Body of pancreas (tissue), 4 donors: ENCODE measurements at places on chromosomes 1 and 21. TPM values are rescaled to one million over a fixed set of nuclear protein-coding genes. Genes with fewer than 3 reads are reported as not detected.

MYOG gene
- not detected for total RNA-seq

DNA sequence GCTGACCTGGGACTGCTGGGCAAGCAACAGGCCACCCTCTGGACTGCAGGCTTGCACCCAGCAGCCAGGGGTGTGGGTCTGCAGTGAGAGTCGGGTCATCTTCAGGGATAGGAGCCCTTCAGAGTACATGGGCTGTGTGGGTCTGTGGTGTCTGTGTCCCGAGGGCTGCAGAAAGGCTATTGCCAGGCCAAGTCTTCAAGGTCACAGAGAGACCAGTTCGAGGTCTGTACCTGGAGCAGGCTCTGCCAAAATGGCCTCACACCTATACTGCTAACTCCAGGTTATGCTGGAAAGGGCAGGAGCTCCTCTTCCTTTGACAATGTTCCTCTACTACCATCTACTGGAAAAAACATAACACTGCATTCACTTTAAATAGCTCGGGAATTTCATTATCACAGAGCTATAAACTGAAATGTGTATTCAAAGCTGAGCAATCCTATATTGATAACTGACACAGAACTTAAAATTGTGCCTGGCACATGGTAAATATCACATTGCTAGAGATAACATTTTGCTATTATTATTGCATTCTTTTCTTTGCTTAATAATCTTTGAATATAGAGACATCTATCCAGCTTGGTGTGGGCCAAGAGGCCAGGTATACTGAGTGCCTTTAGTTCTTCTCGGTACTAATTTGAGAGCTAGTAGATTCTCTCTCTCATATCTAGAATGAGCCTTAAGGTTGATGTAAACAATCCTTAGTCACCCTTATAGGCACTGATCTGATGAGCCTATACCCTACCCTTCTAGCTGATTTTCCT is 6.9 kb upstream of the DNAH14 start:
- no peak overlapping the region for H3K4me3 ChIP-seq
- H3K27me3 ChIP-seq = no peaks in the 10 kb centered on the region
- peaks cover 19% of the 10 kb centered on the region for H3K4me1 ChIP-seq
- H3K27ac ChIP-seq = no peak overlapping the region

DNA sequence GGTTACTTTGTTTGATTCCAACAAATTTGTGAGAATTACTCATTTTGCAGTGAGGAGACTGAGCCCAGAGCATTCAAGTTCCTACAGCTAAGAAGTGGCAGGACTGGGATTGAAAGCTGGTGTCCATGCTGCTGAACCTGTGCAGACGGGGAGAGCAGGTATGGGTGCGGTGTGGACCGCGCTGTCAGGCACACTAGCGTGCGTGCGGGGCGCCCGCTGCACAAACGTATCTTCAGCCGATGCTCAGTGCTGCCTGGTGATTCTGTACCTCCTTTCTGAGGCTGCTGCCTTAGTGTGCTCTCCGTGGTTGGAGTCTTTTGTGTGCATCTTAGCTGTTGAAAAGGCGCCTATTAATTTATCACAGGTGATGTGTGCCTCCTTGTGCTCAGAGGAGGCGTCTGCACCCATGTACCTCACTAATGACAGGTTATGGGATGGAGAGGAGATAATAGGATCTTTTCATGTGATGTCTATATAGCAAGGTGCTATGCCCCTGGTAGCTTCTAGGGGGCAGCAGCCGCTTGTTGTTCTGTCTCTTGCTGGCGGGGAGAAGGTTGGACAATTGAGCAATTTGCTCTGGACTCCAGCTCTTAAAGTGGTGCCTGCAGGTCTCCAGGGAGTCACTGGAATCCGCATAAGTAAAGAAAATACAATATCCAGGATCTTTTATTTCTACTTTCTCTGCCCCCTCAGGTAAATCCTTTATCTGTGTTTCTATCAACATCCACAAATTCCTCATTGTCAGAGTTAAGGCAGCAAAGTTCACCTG is 32.5 kb downstream of the PEX14 start:
- H3K4me1 ChIP-seq = peaks cover 27% of the 10 kb centered on the region
- peak; percentile 76 for DNase-seq
- no peaks in the 10 kb centered on the region for H3K36me3 ChIP-seq
- no peaks in the 10 kb centered on the region for H3K27me3 ChIP-seq
- no peak overlapping the region for H3K27ac ChIP-seq

DNA sequence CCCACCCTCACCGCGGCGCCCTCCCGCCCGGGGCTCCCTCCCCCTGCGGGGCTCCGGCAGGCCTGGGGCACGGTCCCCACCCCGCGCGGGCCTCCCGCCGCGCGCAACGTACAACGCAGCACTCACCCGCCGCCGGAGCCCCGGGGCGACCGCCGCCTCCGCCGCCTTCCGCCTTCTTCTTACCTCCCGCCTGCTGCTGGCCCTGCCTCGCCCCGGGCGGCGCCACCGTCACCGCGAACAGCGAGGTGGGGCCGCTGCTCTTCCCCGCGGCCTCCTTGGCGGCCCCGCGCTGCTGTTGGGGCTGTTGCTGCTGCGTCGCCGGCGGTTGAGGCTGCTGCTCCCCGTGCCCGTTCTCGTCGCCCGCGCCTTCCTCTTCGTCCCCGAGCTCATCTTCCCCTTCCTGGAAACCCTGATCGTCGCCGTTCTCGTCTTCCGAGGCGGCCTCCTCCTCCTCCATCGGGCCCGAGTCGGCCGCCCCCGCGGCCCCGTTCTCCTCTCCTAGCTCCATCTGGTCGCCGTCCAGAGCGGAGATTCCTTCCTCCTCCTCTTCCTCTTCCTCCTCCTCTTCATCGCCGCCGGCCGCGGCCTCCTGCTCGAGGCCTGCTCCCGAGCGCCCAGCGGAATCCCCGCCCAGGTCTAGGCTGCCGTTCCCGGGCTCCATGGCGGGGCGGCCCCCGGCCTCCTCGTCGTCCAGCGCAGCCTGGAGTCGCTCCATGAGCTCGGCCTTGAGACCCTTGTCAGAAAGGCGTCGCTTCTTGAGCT is 671 bp downstream of the HNRNPU start:
- peak overlapping the region; percentile 97 for H3K27ac ChIP-seq
- H3K4me1 ChIP-seq = peaks cover 43% of the 10 kb centered on the region

GRCh38 chr1:97212671-97213070 is 491.1 kb downstream of the PTBP2 start:
- no peak for DNase-seq
- no peaks in the 10 kb centered on the region for H3K4me1 ChIP-seq
- no peak overlapping the region for H3K27ac ChIP-seq
